Heart right ventricle (tissue), 16 donors: ENCODE measurements at places on chromosomes 6 and 20. TPM values are rescaled to one million over a fixed set of nuclear protein-coding genes. Genes with fewer than 3 reads are reported as not detected.
A peak's percentile ranks its signal among the peaks of the same experiment; 100 is the strongest.

DNA sequence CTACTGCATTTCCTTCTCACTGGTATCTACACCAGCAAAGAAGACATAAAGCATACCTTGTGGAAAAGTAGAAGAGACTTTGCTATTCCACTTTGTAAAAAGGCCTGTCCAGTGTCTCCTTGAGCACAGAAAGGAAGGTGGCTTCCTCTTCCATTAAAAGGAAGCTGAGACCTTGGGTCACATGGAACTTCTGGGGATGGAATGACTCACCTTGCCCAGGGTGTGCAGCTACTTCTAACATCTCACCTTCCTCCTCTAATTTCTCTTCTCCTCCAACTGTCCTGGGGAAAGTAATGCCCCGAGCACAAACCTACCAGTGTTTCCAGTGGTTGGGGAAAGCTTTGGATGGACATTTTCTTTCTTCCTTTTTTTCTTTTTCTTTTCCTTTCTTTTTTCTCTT is 848.8 kb upstream of the MAP3K7 start:
- no peaks in the 10 kb centered on the region for H3K4me1 ChIP-seq
- no peak overlapping the region for H3K27ac ChIP-seq
- H3K36me3 ChIP-seq = no peaks in the 10 kb centered on the region
- DNase-seq = no peak
- H3K27me3 ChIP-seq = no peaks in the 10 kb centered on the region

- H3K4me1 ChIP-seq = no peaks in the 10 kb centered on the region
- no peak overlapping the region for H3K27ac ChIP-seq
- no peak overlapping the region for H3K4me3 ChIP-seq
- no peak for DNase-seq
- no peaks in the 10 kb centered on the region for H3K27me3 ChIP-seq
Measured at GRCh38 chr6:135008072-135008940, 46.3 kb downstream of the HBS1L start.

DNA sequence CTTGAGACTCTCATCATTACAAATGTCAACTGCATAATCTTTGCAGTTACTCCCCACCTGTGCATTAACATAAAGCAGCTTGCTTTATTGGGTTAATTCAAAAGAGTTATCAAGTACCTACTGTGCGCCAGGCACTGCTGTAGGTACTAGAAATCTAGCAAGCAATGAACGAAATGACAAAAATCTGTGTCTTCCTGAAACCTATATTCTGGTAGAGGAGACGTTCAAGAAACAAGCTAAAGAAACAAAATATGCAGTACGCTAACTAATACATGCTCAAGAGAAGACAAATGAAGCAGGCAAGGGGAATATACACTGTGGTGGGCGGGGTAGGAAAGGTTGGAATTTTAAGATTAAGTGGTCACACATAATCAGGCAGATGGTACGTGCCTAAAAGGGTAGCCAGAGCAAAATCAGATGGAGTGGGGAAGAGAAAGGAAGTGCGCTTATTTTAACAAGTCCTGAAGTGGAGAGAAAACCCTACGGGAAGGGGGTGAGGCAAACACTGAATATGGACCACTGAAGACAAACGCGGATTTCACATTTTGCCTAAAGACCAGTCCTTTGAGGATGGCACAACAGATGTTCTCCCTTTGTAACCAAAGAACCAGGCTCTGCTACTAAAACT is 1.2 kb downstream of the ELOVL2 start:
- H3K27me3 ChIP-seq = peaks cover 80% of the 10 kb centered on the region
- no peaks in the 10 kb centered on the region for H3K36me3 ChIP-seq
- DNase-seq = no peak
- H3K4me1 ChIP-seq = peaks cover 8% of the 10 kb centered on the region
- no peak overlapping the region for H3K4me3 ChIP-seq

- no peaks in the 10 kb centered on the region for H3K36me3 ChIP-seq
- H3K27ac ChIP-seq = peak overlapping the region; percentile 66
- H3K4me3 ChIP-seq = no peak overlapping the region
- DNase-seq = no peak
Measured at GRCh38 chr6:109457562-109457996, 2.0 kb upstream of the MICAL1 start.

GRCh38 chr20:50582591-50583234 is 72.5 kb downstream of the PTPN1 start:
- no peak overlapping the region for H3K4me3 ChIP-seq
- peaks cover 100% of the 10 kb centered on the region for H3K36me3 ChIP-seq
- peaks cover 6% of the 10 kb centered on the region for H3K4me1 ChIP-seq
- no peak for DNase-seq
- H3K27me3 ChIP-seq = no peaks in the 10 kb centered on the region

- H3K27me3 ChIP-seq = no peaks in the 10 kb centered on the region
- no peak for DNase-seq
- no peaks in the 10 kb centered on the region for H3K36me3 ChIP-seq
- no peak overlapping the region for H3K4me3 ChIP-seq
Measured at GRCh38 chr6:64520050-64520449, 884.4 kb downstream of the PHF3 start.

Gene PAX1
- total RNA-seq = not detected

Gene HEBP2
- total RNA-seq = 95.4 TPM

Gene CLPSL1
- not detected for total RNA-seq

Gene TBXT
- not detected for total RNA-seq

Gene SCRT2
- total RNA-seq = not detected

Gene OPRM1
- not detected for total RNA-seq

Gene MYBL2
- total RNA-seq = not detected
